Heart right ventricle (tissue), 16 donors: ENCODE measurements at places on chromosomes 4 and X. TPM values are rescaled to one million over a fixed set of nuclear protein-coding genes. Genes with fewer than 3 reads are reported as not detected.

The MAGEA11 gene
- not detected for total RNA-seq

- DNase-seq, result no peak
These were observed 127.3 kb upstream of the CPEB2 start for GRCh38 chr4:14874990-14875389.

DNA sequence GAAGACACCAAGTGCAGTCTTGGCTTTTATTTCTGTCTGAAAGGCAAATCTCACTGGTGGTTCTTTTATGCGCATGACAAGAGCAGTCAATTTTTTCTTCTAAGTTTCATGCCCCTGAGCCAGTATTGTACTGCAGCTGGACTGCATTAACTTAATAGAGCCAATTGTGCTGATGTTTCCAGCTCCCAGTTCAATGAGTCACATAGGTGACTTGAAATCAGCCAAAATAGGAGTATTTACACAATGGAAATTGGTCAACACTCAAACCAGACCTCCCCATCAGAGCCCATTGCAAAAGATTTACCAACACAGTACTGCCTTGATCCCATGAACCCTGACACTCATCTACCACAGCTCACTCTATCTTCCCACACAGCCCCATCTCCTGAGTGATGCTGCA, 100.3 kb upstream of the GUCY1A1 start:
- DNase-seq, result no peak

DNA sequence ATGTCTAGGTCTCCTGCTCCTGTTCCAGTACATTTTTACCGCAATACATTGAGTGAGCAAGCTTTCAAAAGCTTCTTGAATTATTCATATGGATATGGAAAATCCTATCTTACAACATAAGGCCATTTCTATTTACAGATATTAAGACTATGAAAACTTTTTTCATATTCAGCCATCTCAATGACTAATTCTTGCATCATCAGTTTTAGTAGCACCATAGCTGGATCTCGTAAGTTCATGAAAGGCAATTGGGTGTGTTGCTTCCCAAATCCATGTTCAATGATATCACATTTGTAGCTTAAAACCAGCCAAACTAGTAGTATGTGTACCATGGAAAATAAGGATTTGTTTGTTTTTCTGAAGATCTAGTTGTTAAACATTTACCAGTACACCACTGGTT, 118.3 kb upstream of the GABRA2 start:
- no peak for DNase-seq

GRCh38 chr4:151990201-151990600, 229.4 kb upstream of the GATB start:
- no peak for DNase-seq
